ENCODE measurements at places on chromosomes 5 and 9. TPM values are rescaled to one million over a fixed set of nuclear protein-coding genes. Genes with fewer than 3 reads are reported as not detected.

Gene PTCH1
- total RNA-seq, result 36.1 TPM

DNA sequence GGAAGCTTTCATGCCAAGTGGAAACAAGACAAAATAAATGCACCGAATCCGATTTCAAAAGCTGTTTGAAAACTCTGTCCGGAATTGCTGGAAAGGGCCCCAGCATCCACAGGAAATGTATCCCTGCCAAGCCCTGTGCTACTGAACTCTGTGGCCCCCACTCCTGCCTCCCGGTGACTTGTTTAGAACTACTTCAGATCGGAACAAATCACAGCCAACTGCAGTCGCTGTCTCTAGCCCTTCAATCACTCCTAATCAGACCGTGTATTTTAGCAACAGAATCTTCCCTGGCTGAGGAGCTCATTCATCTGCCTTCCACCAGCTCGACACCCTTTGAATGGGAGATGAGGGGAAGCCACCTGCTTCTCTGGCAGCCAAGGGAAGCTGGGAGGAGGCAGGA is 94.1 kb downstream of the KCNIP1 start:
- no peaks in the 10 kb centered on the region for H3K36me3 ChIP-seq
- no peak for DNase-seq
- H3K4me1 ChIP-seq, result peaks cover 28% of the 10 kb centered on the region
- peak overlapping the region; percentile 23 for H3K4me3 ChIP-seq

Gene RASEF
- 3.7 TPM for total RNA-seq

Gene PCDHAC2
- total RNA-seq, result 12.1 TPM

DNA sequence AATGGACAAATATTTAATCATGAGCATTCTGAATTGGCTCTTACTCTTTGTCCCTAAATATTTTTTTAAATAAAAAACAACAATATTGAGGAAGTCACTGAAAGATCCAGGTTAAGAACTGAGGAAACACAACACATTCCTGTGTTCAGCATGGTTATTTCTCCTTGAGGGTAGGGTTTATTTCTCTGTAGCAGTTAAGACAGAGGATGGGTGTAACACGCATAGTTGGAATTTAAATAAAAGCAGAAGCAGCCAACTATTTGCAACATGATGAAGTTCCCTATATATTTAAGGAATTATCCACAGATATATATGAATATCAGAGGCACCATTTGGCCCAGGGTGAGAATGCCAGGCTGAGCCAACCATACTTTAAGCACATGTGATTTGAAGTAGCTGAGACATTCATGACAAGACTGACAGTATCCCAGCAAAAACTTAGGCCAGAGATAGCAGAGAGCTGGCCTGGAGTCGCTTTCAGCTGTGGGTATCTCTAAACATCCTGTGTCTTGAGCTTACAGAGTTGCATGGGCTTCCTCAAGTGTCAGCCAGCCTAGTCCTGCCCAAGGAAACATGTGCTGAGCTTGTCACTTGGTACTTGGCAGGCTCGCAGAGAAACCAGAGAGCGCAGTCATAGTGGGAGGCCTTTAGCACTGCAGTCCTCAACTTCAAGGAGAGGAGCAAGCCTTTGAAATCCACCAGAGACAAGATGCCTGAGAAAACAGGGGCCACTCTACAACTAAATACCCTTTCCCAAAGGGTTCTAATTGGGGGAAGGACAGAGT is 43.6 kb downstream of the SEMA5A start:
- peaks cover 6% of the 10 kb centered on the region for H3K4me1 ChIP-seq
- H3K27ac ChIP-seq, result peak overlapping the region; percentile 66
- H3K36me3 ChIP-seq, result no peaks in the 10 kb centered on the region
- H3K27me3 ChIP-seq, result no peaks in the 10 kb centered on the region
- H3K4me3 ChIP-seq, result no peak overlapping the region

GRCh38 chr5:39093352-39093751 is 19.2 kb upstream of the RICTOR start:
- peaks cover 4% of the 10 kb centered on the region for H3K36me3 ChIP-seq
- peaks cover 6% of the 10 kb centered on the region for H3K4me1 ChIP-seq
- H3K27me3 ChIP-seq, result no peaks in the 10 kb centered on the region
- no peak overlapping the region for H3K4me3 ChIP-seq

DNA sequence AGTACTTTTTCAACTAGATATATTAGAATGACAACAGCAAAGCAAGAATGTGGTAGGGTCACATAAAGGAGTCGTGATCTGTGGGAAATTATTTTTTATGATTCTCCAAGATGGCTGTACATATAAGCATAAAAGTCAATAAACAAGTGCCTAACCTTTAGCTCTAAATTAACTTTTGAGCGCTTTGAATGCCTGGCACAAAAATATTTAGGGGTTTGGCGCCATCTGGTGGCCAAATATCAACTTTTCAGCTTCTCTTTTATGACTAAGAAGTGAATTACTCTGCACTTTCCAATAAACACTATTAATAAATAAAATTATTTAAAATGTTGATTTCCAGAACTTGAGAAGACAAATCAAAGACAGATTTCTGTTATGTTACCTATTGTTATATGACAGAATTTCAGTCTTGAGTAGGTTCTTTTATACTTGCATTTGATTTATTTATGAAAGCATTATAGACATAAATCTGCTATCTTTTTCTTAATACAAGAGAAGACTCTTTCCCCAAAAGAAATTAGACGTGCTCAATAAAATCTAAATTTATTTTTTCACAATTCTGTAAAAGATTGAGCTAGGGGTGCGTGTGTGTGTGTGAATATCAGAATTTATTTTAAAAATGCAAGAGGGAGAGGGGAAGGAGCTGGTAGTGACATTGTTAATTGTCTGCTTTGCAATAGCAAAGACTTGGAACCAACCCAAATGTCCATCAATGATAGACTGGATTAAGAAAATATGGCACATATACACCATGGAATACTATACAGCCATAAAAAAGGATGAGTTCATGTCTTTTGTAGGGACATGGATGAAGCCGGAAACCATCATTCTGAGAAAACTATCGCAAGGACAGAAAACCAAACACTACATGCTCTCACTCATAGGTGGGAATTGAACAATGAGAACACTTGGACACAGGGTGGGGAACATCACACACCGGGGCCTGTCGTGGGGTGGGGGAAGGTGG is 36.7 kb upstream of the ARRDC3 start:
- H3K36me3 ChIP-seq, result no peaks in the 10 kb centered on the region
- H3K27ac ChIP-seq, result no peak overlapping the region
- H3K4me1 ChIP-seq, result peaks cover 7% of the 10 kb centered on the region
- peak; percentile 25 for DNase-seq
- H3K4me3 ChIP-seq, result no peak overlapping the region

GRCh38 chr5:39902626-39903025 is 477.8 kb upstream of the DAB2 start:
- no peaks in the 10 kb centered on the region for H3K36me3 ChIP-seq
- H3K4me1 ChIP-seq, result no peaks in the 10 kb centered on the region
- H3K27me3 ChIP-seq, result no peaks in the 10 kb centered on the region
- H3K4me3 ChIP-seq, result no peak overlapping the region
- no peak for DNase-seq

Gene PALM2AKAP2
- 39.7 TPM for total RNA-seq

GRCh38 chr9:92377876-92378275 is 26.5 kb downstream of the OGN start:
- H3K27me3 ChIP-seq, result no peaks in the 10 kb centered on the region
- H3K4me1 ChIP-seq, result peaks cover 5% of the 10 kb centered on the region
- H3K4me3 ChIP-seq, result no peak overlapping the region
- H3K27ac ChIP-seq, result no peak overlapping the region

DNA sequence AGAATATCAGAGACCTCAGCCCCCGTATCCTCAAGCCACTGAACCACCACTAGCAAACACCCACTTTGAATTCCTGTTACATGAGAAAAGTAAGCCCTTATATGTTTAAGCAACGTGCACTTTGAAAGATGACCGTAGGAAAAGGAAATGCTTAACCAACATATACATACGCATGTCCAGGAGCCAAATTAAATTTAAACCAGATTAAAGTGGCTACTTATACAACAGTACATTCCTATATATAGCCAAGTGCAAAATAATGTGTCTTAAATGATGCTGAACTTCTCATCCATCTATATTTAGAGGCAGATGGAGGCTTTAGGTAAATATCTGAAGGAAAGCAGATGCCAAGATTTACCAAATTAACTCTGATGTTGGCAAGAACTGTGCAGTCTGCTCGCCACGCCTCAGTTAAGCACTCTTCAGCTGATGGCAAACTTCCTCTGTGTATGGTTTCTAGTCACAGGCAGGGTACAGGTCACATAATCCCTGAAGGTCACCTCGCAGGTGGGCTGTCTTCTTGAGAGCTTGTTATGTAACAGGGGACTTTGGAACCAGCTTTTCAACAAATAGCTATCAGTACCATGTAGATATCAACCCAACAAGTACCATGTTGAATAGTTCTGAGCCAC is 8.6 kb downstream of the GCNT4 start:
- H3K36me3 ChIP-seq, result peaks cover 2% of the 10 kb centered on the region
- H3K27ac ChIP-seq, result no peak overlapping the region
- no peaks in the 10 kb centered on the region for H3K27me3 ChIP-seq
- no peak for DNase-seq
- no peak overlapping the region for H3K4me3 ChIP-seq

DNA sequence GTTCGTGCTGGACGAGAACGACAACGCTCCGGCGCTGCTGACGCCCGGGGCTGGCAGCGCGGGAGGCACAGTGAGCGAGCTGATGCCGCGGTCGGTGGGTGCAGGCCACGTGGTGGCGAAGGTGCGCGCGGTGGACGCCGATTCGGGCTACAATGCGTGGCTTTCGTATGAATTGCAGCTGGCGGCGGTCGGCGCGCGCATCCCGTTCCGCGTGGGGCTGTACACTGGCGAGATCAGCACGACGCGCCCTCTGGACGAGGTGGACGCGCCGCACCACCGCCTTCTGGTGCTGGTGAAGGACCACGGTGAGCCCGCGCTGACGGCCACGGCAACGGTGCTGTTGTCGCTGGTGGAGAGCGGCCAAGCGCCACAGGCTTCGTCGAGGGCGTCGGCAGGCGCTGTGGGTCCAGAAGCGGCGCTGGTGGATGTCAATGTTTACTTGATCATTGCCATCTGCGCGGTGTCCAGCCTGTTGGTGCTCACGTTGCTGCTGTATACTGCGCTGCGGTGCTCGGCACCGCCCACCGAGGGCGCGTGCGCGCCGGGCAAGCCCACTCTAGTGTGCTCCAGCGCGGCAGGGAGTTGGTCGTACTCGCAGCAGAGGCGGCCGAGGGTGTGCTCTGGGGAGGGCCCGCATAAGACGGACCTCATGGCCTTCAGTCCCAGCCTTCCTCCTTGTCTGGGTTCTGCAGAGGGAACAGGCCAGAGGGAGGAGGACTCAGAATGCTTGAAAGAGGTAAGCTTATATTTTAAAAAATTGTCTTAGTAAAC is 2.2 kb downstream of the PCDHA13 start:
- no peak for DNase-seq
- no peaks in the 10 kb centered on the region for H3K4me1 ChIP-seq
- H3K36me3 ChIP-seq, result peaks cover 53% of the 10 kb centered on the region
- no peak overlapping the region for H3K4me3 ChIP-seq
- H3K27me3 ChIP-seq, result no peaks in the 10 kb centered on the region

DNA sequence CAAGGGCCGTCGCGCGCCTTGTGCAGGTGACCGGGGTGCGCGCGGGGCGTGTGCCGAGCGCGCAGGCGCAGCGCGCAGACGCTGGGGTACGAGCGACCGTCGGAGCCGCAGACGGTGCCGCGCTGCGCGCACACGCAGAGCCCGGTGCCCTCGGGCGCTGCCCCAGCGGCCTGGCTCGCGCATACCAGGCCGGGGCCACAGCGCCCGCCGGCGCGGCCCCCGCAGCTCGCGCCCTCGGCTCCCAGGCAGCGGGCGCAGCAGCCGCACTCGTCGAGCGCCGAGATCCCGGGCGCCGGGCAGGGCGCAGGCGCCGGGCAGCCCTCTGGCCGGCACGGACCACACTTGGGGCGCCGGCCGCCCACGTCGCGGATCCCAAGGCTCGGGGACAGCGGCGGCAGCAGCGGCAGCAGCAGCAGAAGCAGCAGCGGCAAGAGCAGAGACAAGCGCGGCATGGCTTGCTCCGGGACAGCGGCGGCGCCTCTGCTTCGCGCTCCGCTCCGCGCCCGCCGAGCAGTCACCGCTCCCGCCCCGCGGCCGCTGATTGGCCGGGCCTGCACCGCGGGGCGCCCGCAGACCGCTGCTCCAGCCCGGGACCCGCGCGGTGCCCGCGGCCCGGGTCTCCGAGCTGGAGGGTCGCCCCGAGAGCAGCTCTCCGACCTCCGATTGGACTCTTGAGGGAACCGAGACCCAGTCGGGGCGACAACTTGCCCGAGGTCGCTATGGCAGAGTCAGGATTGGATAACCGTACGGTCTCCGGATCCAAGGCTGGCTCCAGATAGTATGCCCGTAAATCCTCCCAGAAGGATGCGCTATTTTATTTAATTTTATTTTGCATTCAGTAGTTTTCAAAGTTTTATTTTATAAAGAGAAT is at the start of gene IGFBPL1:
IGFBPL1 (minus strand) TSS at position 482 of the 871 bp plus-strand sequence; CDS start at position 452, 30 bp downstream.
- H3K4me1 ChIP-seq, result peaks cover 10% of the 10 kb centered on the region
- no peak for DNase-seq
- peaks cover 69% of the 10 kb centered on the region for H3K27me3 ChIP-seq
- H3K36me3 ChIP-seq, result no peaks in the 10 kb centered on the region
- H3K4me3 ChIP-seq, result peak within 1 kb of the TSS; percentile 50

Gene NFIB
- total RNA-seq, result 213 TPM

Gene CDC20B
- total RNA-seq, result 0.16 TPM

DNA sequence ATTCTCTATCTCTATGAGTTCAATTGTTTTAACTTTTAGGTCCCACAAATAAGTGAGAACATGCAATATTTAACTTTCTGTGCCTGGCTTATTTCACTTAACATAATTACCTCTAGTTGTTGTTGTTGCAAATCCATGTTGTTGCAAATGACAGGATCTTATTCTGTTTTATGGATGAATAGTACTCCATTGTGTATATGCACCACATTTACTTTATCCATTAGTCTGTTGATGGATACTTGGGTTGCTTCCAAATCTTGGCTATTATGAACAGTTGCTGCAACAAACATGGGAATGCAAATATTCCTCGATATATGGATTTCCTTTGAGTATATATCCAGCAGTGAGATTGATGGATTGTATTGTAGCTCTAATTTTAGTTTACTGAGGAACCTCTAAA is 36.3 kb downstream of the MEGF9 start:
- H3K27me3 ChIP-seq, result peaks cover 4% of the 10 kb centered on the region
- H3K4me1 ChIP-seq, result peaks cover 7% of the 10 kb centered on the region
- H3K4me3 ChIP-seq, result no peak overlapping the region
- DNase-seq, result no peak

GRCh38 chr9:37332578-37332977 is 89.9 kb upstream of the GRHPR start:
- H3K4me1 ChIP-seq, result no peaks in the 10 kb centered on the region
- no peak overlapping the region for H3K27ac ChIP-seq
- no peaks in the 10 kb centered on the region for H3K27me3 ChIP-seq
- no peak overlapping the region for H3K4me3 ChIP-seq
- no peak for DNase-seq
- no peaks in the 10 kb centered on the region for H3K36me3 ChIP-seq

Gene G3BP1
- total RNA-seq, result 223 TPM

DNA sequence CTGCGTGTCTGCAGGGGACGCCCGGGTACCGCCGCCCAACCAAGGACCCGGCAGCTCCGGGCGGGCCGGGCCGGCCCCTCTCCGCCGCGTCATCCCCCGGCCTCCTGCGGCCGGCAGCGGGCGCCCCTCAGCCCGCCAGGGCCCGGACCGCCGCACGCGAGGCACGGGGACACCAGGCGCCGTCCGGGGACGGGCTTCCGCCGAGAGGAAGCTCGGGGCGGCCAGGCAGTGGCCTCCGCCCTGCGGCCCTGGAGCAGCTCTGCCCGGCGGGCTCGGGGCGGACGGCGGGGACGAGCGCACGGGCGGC is 373 bp downstream of the FBXW5 start:
- DNase-seq, result no peak
- H3K27me3 ChIP-seq, result no peaks in the 10 kb centered on the region
- H3K4me3 ChIP-seq, result peak overlapping the region; percentile 70
- no peak overlapping the region for H3K27ac ChIP-seq
- peaks cover 10% of the 10 kb centered on the region for H3K36me3 ChIP-seq
- peaks cover 8% of the 10 kb centered on the region for H3K4me1 ChIP-seq

Gene CHSY3
- 3.6 TPM for total RNA-seq
